ENCODE measurements at places on chromosomes 6 and 20. TPM values are rescaled to one million over a fixed set of nuclear protein-coding genes. Genes with fewer than 3 reads are reported as not detected.

- no peak for DNase-seq
Measured at GRCh38 chr6:50128420-50129005, 78.8 kb upstream of the DEFB112 start.

GRCh38 chr6:48036316-48036715 is 74.7 kb downstream of the PTCHD4 start:
- DNase-seq: no peak

DNA sequence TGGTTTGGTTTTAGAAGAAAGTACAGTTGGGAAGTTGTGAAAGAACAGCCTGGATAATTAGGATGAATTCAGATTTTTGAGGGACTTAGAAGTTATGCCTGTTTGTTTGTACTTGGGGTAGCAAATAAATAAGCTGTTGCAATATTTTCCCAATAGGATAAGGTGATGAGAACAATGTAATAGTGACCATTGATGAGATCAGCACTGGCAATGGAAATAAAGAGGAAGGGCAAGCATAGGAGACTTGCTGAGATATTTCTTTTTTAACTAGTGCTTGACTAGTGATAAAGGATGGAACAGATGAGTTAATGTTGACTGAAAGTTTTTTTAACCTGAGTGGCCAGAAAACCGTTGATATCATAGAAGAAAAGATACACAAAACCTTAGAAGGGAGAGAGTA is 498.8 kb downstream of the CDKAL1 start:
- no peak for DNase-seq

DNA sequence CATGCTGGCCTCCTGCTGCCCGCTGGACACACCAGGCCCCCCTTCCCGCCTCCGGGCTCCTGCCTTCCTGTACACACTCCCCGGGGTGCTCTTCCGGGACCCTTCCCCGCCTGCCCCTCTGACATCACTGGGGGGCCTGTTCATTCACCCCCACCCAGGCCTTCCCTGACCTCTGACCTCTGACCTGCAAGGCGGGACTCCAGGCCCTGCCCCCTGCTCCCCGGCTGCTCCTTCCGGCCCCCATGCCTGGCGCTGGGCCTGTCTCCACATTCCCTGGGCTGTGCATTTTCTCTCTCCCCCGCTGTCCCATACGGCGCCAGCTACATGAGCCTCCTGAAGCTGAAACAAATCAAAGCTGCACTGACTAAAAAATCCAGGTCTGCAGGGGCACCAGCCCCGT is 71.6 kb upstream of the GATA5 start:
- no peak for DNase-seq

GRCh38 chr20:25022680-25023079 is 30.1 kb upstream of the APMAP start:
- no peak for DNase-seq

DNA sequence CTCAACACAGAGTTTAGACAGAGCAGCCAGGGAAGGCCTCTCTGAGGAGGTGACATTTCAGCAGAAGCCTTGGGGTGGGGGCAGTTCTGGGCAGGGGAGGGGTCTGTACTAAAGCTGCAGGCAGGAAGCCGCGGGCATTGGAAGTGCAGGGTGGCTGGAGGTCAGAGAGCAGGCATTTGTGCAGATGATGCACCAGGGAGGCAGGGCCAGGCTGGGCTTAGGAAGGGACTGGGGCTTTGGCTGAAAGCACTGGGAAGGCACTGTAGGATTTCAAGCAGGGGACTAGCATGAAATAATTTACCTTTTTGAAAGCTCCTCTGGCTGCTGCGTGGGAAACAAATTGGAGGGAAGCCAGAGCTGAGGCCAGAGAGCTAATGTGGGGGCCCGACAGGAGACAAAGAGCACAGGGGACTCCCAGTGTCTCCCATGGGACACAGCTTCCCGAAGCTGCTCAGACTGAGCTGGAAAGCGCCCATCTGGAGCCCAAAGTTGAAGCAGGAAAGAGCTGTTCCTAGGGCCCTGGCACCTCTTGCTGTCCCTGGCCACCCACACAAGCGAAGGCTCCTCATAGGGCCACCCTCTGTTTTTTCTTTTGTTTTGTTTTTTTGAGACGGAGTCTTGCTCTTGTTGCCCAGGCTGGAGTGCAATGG is 19.3 kb downstream of the ADA start:
- DNase-seq: no peak

DNA sequence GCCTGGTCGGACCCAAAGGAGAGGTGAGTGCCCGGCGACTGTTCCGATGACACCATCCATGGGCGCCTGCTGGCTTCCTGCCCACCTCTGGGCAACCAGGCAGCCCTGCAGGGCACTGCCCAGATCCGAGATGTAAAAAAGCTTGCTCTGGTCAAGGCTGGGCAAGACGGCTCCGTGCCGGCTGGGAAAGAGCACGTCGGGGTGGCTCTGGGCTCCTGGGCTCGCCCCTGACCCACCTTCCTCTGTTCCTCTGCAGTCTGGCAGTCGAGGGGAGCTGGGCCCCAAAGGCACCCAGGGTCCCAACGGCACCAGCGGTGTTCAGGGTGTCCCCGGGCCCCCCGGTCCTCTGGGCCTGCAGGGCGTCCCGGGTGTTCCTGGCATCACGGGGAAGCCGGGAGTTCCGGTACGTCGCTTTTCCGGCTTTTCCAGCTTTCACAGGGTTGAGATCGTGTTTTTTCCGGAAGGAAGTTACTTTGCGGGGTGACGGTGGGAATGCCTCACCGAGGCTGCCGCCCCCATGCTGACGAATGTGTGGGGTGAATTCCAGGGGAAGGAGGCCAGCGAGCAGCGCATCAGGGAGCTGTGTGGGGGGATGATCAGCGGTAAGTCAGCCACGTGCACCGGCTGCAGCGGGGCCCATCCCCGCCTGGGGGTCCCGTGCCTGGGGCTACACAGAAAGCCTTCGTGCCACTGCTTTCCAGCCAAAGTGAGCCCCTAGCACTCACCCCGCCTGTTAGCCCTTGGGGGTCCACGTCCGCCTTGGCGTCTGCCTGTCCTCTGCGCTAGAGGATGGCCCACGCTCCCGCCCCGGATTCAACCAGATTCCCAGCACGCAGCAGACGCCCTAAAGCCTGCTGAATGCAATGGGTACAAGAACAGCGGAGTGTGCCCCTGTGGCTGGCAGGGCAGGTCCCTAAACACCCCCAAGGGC is 19.3 kb downstream of the COL9A3 start:
- DNase-seq: no peak

SIRPB2 gene
- not detected for polyA plus RNA-seq

GRCh38 chr6:135148889-135149288 is 32.2 kb upstream of the MYB start:
- no peak for DNase-seq

DNA sequence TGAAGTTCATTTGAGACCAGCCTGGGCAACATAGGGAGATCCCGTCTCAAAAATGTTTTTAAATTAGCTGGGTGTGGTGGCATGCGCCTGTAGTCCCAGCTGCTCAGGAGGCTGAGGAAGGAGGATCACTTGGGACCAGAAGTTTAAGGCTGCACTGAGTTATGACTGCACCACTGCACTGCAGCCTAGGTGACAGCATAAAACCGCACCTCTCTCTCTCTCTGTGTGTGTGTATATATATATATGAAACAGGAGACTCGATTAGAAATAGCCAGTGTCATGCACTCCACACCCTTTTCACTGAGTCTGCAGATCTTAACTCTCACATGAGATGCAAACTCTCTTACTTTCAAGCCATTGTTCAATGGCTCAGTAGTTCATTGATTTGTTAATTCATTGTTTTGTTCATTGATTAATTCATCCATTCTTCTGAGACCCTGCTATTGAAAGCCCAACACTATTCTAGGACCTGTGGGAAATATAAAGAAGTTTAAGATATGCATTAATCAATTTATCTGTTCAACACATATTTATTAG is 52.4 kb upstream of the MRPS10 start:
- no peak for DNase-seq

- DNase-seq: no peak
Measured at GRCh38 chr6:160226118-160226591, 32.5 kb downstream of the SLC22A2 start.

DNA sequence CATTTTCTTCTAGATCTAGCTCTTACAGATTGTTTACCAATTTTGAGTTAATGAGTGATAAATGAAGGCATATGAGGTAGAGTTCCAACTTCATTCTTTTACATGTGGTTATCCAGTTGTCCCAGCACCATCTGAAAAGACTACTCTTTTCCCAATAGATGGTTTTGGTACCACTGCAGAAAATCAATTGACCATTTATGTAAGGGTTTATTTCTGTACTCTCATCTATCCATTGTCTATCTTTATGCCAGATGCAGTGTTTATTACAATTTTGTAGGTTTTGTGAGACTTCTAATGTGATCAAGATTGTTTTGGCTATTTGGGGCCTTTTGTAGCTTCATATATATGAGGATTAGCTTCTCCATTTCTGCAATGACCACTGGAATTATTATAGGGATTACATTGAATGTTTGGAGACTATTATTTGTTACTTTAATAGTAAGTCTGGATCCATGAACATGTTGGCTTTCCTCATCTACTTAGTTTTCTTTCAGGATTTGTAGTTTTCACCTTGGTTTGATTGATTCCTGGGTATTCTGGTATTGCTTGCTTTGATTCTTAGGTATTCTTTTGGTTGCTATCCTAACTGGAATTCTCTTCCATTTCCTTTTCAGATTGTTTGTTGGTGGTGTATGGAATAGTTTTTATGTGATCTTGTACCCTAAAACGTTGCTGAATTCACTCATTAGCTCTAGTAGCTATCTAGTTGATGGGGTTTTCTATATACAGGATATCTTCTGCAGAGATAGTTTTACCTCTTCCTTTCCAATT is 10.4 kb downstream of the SNRPB start:
- no peak for DNase-seq

LHFPL5 gene
- not detected for polyA plus RNA-seq

DEFB123 gene
- not detected for polyA plus RNA-seq

DNA sequence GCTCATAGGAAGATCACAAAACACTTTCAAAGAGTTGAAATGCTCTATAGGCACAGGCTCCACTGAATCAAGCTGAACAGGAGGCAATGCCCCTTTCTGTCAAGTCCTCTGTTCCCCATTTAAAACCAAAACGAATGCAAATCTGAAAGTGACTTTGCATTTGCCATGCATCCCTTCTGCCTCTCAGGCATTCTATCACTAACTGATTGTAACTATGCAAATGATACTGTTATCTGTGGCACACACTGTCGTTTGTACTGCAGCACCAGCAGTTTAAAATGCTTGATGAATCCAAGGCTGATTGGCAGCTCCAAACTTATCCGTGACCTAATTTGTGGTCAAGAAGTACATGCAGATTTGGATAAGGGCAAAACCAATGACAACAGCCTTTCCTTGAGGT is 1067.5 kb upstream of the MAP3K7 start:
- DNase-seq: no peak

DNA sequence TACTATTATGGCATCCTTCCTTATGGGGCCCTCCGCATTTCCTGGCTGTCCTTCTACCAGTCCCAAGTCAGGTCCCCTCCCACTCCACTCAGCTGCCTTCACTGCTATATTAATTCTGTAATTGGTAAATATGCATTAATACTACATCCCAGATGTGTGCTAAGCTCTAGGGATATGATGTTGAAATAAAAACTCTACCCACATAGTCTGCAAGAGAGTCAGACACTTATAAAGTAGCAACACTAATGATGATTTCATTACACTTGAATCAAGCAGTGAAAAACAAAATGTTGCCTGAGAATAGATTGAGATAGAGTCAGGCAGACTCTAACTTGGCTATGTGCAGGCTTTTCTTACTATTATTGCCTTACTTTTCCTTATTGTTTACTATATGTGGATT is 62.4 kb downstream of the AIG1 start:
- DNase-seq: no peak

SNPH gene
- 1.5 TPM for polyA plus RNA-seq

- no peak for DNase-seq
Measured at GRCh38 chr6:162857326-162857725, 129.6 kb downstream of the PACRG start.

GRCh38 chr20:19361790-19362189 is 149.3 kb downstream of the SLC24A3 start:
- no peak for DNase-seq

OXT gene
- not detected for polyA plus RNA-seq

CENPW gene
- polyA plus RNA-seq: 10.6 TPM

OR2B6 gene
- polyA plus RNA-seq: 0.09 TPM

GRCh38 chr6:87736809-87737540 is 34.9 kb upstream of the AKIRIN2 start:
- no peak for DNase-seq

KCNK15 gene
- polyA plus RNA-seq: not detected

ZNF334 gene
- 4.0 TPM for polyA plus RNA-seq

GRCh38 chr6:106461084-106461483 is 100.6 kb downstream of the CRYBG1 start:
- no peak for DNase-seq

ISM1 gene
- polyA plus RNA-seq: not detected

TMC2 gene
- not detected for polyA plus RNA-seq

GRCh38 chr6:35223396-35223795 is 9.6 kb downstream of the SCUBE3 start:
- no peak for DNase-seq

GRCh38 chr6:90173262-90173925 is 123.2 kb downstream of the BACH2 start:
- DNase-seq: no peak

DNA sequence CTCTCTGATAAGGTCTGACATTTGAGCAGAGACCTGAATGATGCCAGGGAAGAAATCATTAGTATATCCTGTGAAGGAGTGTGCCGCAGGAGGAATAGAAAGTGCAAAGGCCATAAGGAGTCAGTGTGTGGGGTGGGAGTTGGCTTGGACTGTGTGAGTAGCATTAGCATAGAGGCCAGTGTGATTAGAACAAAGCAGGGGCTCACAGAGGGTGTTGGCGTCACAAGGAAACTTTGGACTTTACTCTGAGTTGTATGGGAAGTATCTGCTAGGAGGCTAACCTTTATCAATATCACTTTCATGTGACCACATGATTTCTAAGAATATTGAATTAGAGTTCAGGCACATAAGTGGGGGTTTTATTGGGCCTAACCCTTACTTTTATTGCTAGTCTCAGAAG is 12.1 kb downstream of the TMEM200A start:
- no peak for DNase-seq

- no peak for DNase-seq
Measured at GRCh38 chr6:16674801-16675392, 86.4 kb downstream of the ATXN1 start.

DNA sequence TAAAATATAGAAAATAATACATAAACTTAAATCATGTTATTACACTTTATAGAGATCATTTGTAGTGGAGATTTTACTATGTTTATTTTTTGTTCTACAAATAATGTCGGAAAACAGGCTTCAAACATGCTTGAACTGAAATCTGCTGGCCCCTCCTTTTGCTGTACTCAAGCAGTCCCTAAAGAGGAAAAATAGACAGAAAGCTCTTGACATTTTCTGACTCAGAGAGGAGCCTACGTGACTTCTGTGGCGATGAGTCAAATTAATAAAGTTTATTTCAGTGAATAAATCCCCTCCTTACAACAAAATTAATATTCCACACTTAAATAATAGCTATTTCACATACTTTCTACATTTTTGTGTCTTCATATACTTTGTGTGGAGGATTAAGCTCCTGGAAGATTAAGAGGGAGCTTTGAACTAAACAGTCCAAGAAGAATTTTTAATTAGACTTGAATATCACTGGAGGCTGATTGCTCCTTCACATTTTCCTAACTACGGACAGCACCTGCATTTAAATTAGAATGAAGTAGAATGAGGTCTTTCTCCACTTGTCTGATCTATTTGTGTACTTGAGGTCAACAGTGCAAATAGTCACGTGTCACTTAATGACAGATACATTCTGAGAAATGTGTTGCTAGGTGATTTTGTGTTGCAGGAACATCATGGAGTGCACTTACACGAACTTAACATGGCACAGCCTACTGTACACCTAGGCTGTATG is 1.7 kb upstream of the TREM1 start:
- DNase-seq: no peak

ADGRF1 gene
- polyA plus RNA-seq: not detected

VSX1 gene
- polyA plus RNA-seq: not detected
